DMS79 treated with DMSO at 0.1 percent for 48 hours (cell line): ENCODE measurements at places on chromosomes 1 and 21.
A peak's percentile ranks its signal among the peaks of the same experiment; 100 is the strongest.

GRCh38 chr1:115275216-115275615 is 62.8 kb downstream of the NGF start:
- no peak for DNase-seq

- DNase-seq: peak; percentile 88
Observed at GRCh38 chr1:31788138-31788824, 24.1 kb upstream of the ADGRB2 start.

- DNase-seq: no peak
Observed at GRCh38 chr1:52947490-52947889, 20.4 kb downstream of the SCP2 start.

DNA sequence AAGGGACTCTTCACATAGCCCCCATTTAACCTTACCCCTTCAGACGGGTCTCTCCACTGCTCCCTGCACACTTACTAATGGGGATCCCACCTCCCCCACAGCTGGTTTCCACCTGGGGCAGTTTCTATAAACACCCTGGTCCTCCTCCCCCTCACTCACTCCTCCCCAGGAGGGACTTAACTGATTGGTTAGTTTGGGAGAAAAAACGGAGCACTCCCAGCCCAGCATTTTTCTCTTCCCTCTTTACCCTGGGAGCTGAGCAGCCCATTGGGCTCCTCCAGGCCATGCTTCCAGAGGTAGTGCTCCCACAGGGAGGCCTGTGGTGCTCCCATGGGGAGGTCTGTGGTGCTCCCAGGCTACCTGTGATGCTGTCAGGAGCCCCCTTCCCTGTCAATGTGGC is 93.7 kb downstream of the MIS18A start:
- no peak for DNase-seq

DNA sequence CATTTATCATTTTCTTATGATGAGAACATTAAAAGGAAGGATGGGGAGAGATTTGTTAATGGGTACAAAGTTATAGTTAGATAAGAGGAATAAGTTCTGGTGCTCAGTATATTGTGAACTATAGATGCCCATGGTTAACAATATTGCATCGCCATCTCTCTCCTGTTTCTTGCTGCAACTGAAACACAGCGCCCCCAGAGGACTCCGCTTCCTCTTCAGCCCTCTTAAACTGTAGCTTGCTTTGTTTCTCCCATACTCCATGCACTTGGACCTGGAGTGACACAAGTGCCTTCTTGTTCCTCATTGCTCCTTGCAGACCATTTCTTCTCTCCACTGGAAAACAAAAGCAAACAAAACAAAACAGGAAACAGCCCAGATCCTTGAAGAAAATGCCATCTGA is 70.1 kb upstream of the NTPCR start:
- peak; percentile 7 for DNase-seq

GRCh38 chr1:228487336-228488124 is at the start of gene RNF187:
TSS of gene RNF187 (plus strand) at chr1:228487382.
- DNase-seq: no peak

GRCh38 chr1:87706203-87706602 is 377.5 kb downstream of the LMO4 start:
- DNase-seq: no peak

GRCh38 chr1:160082487-160082886 is 1.1 kb downstream of the KCNJ9 start:
- no peak for DNase-seq

GRCh38 chr1:76137746-76138145 is 63.2 kb downstream of the ST6GALNAC3 start:
- no peak for DNase-seq

GRCh38 chr21:42063191-42063570 is 7.9 kb upstream of the UMODL1 start:
- DNase-seq: peak; percentile 97

GRCh38 chr1:200075522-200075921 is 48.0 kb downstream of the NR5A2 start:
- DNase-seq: no peak

GRCh38 chr21:33264561-33264960 is 1.6 kb upstream of the IL10RB start:
- DNase-seq: no peak

DNA sequence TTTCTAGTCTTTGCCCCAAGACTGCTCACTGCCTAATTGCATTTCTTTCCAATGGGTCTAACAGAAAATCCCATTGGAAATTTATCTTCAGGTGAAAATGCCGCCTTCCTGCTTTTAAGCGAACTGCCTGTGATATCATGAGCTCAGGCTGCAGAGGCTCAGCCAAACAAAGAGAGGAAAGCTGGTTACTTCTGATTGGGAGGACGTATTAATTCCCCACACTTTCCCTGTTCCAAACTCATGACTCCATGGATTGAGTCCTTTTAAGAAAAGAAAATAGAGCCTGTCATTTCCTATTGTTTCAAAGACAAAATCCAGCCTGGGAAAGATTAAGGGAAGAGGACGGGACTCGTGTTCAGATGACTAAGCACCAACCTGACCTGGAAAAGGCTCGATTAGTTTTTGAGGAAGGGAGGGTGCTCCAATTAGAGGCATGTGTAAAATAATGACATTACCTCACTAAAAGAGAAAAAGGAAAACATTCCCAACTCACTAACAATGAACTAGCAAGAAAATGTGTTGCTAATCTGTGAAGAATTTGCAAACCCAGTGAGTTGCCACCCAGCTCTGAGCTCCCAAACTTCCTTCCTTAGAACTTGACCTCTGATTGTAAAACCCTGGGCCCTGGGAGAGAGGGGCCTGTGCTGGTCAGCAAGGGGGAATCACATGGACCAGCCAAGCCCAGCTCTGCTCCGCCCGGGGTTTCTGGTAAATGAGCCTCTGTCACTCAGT is 61.2 kb downstream of the TCP10L start:
- no peak for DNase-seq

DNA sequence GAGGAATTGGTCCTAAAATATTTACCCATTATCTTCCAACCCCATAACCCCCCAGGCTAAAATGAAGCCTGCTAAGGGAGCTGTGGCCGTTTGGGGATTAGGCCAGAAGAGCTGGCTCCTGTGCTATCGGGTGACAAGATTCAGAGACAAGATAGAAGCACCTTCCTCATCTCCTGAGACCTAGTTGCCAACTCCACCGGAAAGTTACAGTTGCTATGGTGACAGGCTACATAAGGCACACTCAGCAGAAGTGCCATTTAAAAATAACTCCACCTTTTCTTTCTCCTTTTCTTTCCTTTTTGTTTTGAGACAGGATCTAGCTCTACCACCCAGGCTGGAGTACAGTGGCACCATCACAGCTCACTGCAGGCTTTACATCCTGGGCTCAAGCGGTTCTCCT is 43.6 kb upstream of the ROR1 start:
- no peak for DNase-seq

GRCh38 chr1:30872948-30873263 is 35.7 kb downstream of the SDC3 start:
- DNase-seq: no peak
